ENCODE measurements at places on chromosomes 7 and 10.

DNA sequence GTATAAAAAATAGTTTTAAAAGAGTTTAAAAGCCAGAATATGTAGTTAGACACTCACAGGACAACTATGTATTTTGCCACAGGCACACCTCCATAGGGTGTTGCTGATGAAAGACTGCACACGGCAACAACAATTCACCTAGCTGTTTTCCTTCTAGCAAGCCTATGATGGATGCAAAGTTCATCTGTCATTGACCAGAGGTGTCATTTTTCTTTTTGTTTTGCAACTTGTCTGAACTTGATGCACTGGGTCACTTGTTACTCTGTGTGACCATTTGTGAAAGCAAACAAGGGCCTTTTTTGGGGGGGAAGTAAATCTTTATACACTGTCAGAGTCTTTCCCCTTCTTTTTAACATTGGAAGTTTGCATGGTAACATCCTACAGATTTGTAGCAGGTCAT lies 258.0 kb upstream of the SEMA3A start:
- DNase-seq: no peak

- DNase-seq: no peak
Measured at GRCh38 chr10:80137031-80137862, 4.7 kb downstream of the PLAC9 start.

GRCh38 chr7:125465527-125465926 lies 535.9 kb upstream of the POT1 start:
- DNase-seq: no peak

DNA sequence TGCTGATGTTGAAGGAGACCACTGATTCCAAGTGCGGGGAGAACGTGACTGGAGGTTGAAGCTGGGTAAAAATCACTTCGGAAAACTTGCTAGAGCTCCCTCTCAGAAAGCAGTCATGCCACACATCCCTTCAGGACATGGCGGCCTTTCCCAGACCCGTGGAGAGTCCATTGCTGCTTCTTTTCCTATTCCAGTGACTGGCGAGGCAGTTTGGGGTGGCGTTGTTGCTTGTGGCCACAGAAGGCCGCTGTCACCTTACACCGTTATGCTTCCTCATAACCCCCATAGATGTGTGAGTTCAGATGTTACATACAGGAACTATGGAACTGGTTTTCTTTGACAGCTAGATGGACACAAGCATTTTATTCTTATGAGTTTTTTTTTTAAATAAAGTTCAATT lies 235.6 kb upstream of the POM121L12 start:
- DNase-seq: no peak

DNA sequence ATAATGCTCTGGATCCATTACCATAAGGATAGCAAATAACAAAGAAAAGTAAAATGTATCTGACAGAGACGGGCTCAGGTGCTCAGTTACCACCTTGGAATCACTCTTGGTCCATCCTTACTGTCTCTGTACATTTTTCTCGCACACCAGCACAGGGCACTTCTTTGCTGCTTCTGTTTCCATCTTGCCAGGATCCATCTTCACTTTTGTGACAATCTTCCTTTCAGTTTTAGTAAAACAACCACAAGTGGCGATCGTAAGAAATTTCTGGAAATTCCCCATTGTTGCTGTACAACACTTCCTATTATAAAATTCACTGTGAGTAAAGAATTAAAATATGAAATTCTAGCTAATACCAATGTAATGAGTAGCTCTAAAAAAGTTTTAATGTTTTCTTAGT lies 695.5 kb downstream of the GRM8 start:
- no peak for DNase-seq

DNA sequence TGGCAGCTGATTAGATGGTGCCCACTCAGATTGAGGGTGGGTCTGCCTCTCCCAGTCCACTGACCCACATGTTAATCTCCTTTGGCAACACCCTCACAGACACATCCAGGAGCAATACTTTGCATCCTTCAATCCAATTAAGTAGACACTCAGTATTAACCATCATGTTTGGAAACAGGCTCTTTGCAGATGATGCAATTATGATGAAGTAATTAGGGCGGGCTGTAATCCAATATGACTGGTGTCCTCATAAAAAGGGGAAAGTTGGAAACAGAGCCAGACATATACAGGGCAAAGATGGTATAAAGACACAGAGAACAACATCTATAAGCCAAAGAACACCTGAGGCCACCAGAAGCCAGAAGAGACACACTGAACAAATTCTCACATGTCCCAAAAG lies 658.6 kb downstream of the CCSER2 start:
- no peak for DNase-seq

DNA sequence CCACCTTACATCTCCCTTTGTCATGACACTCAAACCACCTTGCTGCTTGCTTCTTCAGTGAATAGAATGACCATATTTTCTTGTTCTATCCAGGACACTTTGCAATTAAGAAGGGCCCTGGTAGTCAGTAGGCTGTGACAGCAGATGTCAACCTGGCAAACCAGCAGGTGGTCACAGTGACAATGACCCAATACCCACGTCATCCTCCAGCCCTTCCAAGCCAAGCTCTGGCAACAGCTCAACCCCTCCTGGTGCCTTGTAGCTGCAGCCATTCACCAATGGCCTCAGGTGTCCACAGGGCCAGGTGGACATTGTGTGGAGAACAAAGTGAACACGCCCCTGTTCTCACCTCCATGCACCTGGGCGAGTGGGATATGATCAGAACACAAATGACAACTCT lies 87.6 kb upstream of the MACROH2A2 start:
- no peak for DNase-seq

GRCh38 chr10:24680647-24681524 lies 42.8 kb downstream of the ARHGAP21 start:
- DNase-seq: no peak

All from kidney capillary endothelial cell (primary cell).